ENCODE measurements at places on chromosomes 12 and 14. TPM values are rescaled to one million over a fixed set of nuclear protein-coding genes. Genes with fewer than 3 reads are reported as not detected.

- no peak for DNase-seq
- no peaks in the 10 kb centered on the region for H3K27me3 ChIP-seq
- no peaks in the 10 kb centered on the region for H3K36me3 ChIP-seq
- no peaks in the 10 kb centered on the region for H3K4me1 ChIP-seq
Observed at GRCh38 chr12:10957741-10958140, 18.7 kb upstream of the TAS2R14 start.

The OGFOD2 gene
- 19.6 TPM for total RNA-seq

DNA sequence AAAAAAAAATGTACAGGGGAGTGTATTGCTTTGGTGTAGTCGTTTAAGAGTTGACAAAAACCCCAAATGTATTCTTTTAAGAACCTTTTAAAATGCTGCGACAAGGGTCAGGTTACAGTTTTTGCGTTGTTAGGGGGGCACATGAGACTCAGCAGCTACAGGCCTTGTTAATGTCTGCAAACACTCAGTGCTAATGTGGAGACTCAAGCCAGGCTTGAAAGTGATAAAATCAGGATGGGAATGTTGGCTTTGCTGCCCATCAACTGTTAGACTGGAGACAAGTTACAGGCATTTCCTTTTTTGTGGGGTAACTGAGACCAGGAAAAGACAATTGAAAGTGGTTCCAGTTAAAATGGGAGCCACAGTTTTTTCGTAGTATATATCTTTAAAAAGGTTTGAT lies 84.8 kb downstream of the PRKCH start:
- H3K27me3 ChIP-seq, result no peaks in the 10 kb centered on the region
- H3K36me3 ChIP-seq, result no peaks in the 10 kb centered on the region
- DNase-seq, result no peak
- no peak overlapping the region for H3K4me3 ChIP-seq
- H3K27ac ChIP-seq, result no peak overlapping the region

DNA sequence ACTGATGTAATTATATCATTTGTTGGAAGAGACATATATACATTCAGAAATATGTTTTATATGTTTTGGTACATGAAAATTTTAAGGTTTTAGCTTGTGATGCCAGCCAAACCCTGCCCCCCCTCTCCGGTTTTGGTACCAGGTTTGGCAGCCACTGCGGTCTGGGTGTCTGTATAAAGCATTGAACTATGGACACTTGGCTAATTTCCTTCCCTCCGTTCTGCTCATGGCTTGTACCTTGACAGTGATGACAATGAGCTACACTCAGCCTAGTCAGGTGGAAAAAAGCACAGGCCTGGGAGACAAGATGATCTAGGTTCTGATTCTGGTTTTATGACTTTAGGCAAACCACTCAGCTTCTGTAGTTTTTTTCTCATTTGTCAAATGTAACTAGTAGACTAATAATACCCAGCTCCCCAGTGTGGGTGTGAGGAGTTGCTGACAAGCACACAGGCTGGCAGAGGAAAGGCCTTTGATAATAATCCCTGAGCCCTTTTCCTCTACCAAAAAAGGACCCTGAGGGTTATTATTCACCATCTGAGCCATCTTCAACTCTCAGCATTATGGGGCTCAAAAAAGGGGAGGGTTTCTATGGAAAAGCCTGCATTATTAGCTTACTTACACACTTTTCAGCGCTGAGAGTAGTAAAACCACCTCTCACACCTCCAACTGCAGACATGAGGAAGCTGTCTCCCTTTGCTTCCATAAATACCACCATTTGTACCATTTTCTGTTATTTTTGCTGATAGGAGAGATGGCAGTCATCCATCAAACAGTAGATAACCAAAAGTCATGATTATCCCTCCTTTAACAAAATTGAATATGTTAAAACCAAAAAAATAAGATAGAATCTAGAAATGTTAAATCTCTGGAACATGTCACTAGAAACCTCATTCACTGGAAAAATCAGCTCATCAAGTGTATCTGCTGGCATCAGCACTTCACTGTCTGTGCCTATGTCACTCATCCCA lies 76.3 kb upstream of the PSMC1 start:
- H3K4me3 ChIP-seq, result no peak overlapping the region
- no peaks in the 10 kb centered on the region for H3K27me3 ChIP-seq
- no peaks in the 10 kb centered on the region for H3K4me1 ChIP-seq
- H3K36me3 ChIP-seq, result no peaks in the 10 kb centered on the region
- no peak for DNase-seq
- H3K27ac ChIP-seq, result no peak overlapping the region

GRCh38 chr12:31037931-31038330 lies 35.7 kb upstream of the DDX11 start:
- H3K4me1 ChIP-seq, result no peaks in the 10 kb centered on the region
- H3K27me3 ChIP-seq, result no peaks in the 10 kb centered on the region
- no peak overlapping the region for H3K4me3 ChIP-seq
- no peak overlapping the region for H3K27ac ChIP-seq
- H3K36me3 ChIP-seq, result no peaks in the 10 kb centered on the region
- DNase-seq, result no peak

GRCh38 chr12:102314821-102315220 lies 117.2 kb upstream of the PMCH start:
- no peak for DNase-seq
- no peak overlapping the region for H3K4me3 ChIP-seq
- H3K36me3 ChIP-seq, result no peaks in the 10 kb centered on the region
- no peak overlapping the region for H3K27ac ChIP-seq

GRCh38 chr12:112933129-112933505 lies 5.2 kb upstream of the OAS3 start:
- no peak overlapping the region for H3K27ac ChIP-seq
- no peak for DNase-seq
- H3K4me3 ChIP-seq, result no peak overlapping the region
- H3K27me3 ChIP-seq, result no peaks in the 10 kb centered on the region

DNA sequence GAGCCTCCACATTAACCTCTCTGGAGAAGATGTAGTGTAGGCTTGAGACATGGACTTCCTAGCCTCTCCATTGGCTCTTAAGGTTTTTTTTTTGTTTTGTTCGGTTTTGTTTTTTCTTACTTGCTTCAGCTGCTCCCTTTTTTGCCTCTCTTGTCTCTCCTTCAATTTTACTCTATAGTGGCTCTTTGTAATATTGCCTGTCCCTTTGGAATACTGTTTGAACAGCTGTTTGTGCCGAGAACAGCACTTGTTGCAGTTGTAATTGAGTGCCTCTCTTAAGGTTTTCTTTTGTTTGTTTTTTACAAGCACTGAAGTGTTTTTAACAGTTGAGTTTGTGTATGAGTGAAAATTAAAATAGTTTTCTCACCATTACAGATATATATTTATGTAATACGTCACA lies 567.7 kb downstream of the LRFN5 start:
- no peaks in the 10 kb centered on the region for H3K27me3 ChIP-seq
- H3K27ac ChIP-seq, result no peak overlapping the region
- DNase-seq, result no peak
- no peaks in the 10 kb centered on the region for H3K36me3 ChIP-seq

DNA sequence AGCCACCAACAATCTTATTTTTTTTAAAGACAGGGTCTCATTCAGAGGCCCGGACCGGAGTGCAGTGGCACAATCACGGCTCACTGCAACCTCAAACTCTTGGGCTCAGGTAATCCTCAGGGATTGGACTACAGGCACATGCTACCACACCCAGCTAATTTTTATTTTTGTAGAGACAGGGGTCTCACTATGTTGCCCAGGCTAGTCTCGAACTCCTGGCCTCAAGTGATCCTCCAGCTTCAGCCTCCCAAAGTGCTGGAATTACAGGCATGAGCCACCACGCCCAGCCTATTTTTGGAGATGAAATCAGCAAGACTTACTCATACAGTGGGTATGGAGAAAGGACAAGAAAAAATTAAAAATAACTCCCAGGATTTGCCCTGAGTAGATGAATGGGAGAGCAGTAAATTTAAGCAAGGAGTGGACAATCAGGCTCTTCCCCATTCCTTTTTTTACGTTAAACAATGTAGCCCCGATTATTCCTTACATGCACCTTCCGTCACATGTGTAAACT lies 13.2 kb downstream of the FMNL3 start:
- H3K4me3 ChIP-seq, result no peak overlapping the region
- H3K36me3 ChIP-seq, result no peaks in the 10 kb centered on the region
- no peaks in the 10 kb centered on the region for H3K27me3 ChIP-seq
- H3K4me1 ChIP-seq, result peaks cover 5% of the 10 kb centered on the region
- DNase-seq, result no peak

GRCh38 chr14:75426332-75427125 lies 1.3 kb upstream of the JDP2 start:
- H3K36me3 ChIP-seq, result no peaks in the 10 kb centered on the region
- no peak for DNase-seq
- H3K4me3 ChIP-seq, result peak overlapping the region; percentile 90
- peak overlapping the region; percentile 78 for H3K27ac ChIP-seq
- H3K4me1 ChIP-seq, result peaks cover 28% of the 10 kb centered on the region

- no peak overlapping the region for H3K4me3 ChIP-seq
- H3K4me1 ChIP-seq, result no peaks in the 10 kb centered on the region
- no peak for DNase-seq
- H3K36me3 ChIP-seq, result no peaks in the 10 kb centered on the region
- H3K27ac ChIP-seq, result no peak overlapping the region
Observed at GRCh38 chr14:77584809-77585208, 31.6 kb downstream of the SPTLC2 start.

GRCh38 chr12:25264862-25265261 lies 14.1 kb upstream of the KRAS start:
- H3K4me3 ChIP-seq, result no peak overlapping the region
- no peaks in the 10 kb centered on the region for H3K36me3 ChIP-seq
- DNase-seq, result no peak
- H3K4me1 ChIP-seq, result no peaks in the 10 kb centered on the region
- H3K27ac ChIP-seq, result no peak overlapping the region

DNA sequence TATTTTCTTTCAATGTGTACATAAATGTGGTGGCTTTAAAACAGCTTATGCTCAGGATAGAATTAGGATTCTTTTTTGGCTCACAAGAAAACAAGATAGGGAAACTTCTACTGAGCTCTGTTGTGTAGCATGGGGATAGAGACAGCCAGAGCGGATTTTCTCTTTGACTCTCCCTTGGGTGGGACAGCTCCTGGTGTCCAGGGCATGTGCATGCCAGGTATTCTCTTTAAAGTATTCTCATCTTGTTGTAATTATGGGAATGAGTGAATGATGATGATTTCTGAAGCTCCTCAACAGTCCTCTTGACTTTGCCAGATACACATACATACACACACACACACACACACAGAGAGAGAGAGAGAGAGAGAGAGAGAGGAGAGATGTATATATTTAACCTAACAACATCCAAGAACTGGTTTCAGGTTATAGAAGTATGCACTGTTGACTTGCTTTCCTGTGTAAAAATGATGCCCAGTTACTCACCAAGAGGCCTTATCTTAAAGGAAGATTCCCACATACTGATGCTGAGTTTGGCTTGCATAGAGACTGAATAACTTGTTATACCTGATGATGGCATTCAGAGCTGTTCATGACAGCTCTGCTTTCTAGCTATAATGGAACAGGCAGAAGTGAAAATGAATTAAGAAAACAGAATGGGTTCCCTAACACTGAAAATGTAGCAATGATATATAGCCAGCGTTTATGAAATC lies 387.5 kb downstream of the EGLN3 start:
- H3K4me1 ChIP-seq, result no peaks in the 10 kb centered on the region
- no peaks in the 10 kb centered on the region for H3K27me3 ChIP-seq
- no peak for DNase-seq
- no peak overlapping the region for H3K27ac ChIP-seq

DNA sequence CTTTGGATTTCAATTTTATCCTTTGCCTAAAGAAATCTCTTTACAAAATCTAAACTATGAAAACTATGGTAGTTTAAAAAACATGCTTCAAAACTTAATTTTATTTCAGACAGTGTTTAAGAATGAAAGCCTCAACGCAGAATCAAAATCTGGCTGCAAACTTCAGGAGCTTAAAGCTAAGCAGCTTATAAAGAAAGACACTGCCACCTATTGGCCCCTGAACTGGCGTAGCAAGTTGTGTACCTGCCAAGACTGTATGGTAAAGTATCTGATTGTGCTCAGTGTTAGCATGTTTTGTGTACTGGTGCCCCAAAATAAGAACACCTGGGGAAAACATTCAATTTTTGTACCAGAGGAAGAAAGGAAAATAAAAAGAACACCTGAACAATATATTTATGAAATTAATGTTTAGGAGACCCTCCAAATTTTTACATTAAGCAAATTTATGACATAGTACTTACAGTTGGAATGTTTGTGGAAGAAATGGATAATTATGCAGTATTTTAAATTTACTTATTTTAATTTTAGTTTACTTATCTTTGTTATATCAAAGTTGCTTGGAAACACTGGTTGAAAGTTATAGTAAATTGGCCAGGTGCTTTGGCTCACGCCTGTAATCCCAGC lies 12.2 kb downstream of the UBR7 start:
- no peaks in the 10 kb centered on the region for H3K4me1 ChIP-seq
- no peak overlapping the region for H3K27ac ChIP-seq
- H3K27me3 ChIP-seq, result no peaks in the 10 kb centered on the region
- no peak for DNase-seq

DNA sequence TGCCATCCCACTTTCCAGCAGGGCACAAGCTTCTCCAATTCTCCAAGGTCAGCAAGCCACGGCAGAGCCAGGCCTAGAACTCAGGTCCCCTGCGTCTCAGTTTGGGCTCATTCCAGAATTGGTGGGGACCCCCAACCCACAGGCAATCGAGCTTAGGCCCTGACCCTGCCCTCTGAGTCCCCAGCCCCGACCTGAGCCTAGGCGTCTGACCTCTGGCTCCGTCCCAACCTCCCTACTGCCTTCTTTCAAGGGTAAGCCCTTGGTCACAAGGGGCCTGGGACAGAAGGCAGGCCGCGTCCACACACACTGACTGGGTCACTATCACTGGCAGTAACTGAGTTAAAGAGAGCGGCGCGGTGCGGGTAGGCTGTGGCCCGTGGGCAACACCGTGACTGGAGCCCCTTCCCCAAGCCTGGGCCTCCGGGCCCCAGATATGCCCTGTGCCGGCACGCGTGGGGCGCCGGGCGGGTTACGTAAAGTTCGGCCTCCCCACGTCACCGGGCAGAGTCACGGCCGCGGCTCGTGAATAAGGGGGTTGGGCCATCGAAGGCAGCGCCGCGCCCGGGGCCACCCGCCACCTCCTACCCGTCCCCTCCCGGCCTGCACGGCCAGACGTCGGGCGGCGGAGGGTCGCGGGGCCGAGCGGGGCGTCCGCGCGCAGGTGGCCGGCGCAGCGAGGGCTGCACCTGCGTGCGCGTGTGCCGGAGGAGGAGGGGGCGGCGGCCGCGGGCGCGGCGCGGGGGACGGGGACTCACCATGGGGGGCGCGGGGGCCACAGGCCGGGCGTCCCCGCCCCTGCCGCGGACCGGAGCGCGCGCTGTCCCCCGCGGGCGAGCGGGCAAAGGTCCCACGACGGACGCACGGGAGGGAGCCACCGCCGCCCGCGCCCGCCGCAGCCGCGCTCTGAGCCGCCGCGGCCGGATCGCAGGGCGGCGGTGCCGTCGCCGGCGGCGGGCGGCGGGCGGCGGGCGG lies 516 bp downstream of the ANKRD9 start:
- H3K4me1 ChIP-seq, result peaks cover 8% of the 10 kb centered on the region
- peak overlapping the region; percentile 78 for H3K27ac ChIP-seq
- H3K27me3 ChIP-seq, result no peaks in the 10 kb centered on the region

The ZNF740 gene
- total RNA-seq, result 5.9 TPM

- DNase-seq, result no peak
- H3K27ac ChIP-seq, result no peak overlapping the region
- no peaks in the 10 kb centered on the region for H3K36me3 ChIP-seq
- H3K4me1 ChIP-seq, result no peaks in the 10 kb centered on the region
Observed at GRCh38 chr14:64899958-64900357, 14.3 kb upstream of the CHURC1 start.

- no peak overlapping the region for H3K4me3 ChIP-seq
- no peak overlapping the region for H3K27ac ChIP-seq
- no peaks in the 10 kb centered on the region for H3K27me3 ChIP-seq
- DNase-seq, result no peak
- peaks cover 9% of the 10 kb centered on the region for H3K4me1 ChIP-seq
- H3K36me3 ChIP-seq, result no peaks in the 10 kb centered on the region
Observed at GRCh38 chr12:103852498-103852997, 11.5 kb upstream of the NT5DC3 start.

Measured in ascending aorta (tissue), 2 donors.